Caki2 (cell line): ENCODE measurements at places on chromosomes 3 and 15. TPM values are rescaled to one million over a fixed set of nuclear protein-coding genes. Genes with fewer than 3 reads are reported as not detected.

Gene C3orf49
- total RNA-seq = not detected in 2 replicates

Gene TIMP4
- 9.8 and 10.5 TPM in 2 replicates for total RNA-seq

Gene C15orf62
- 0.27 and 0.64 TPM in 2 replicates for total RNA-seq

Gene CHCHD4
- total RNA-seq = 15.6 and 16.7 TPM in 2 replicates

Gene STRA6
- total RNA-seq = 14.9 and 17.7 TPM in 2 replicates

Gene EIF1B
- total RNA-seq = 7.4 and 7.6 TPM in 2 replicates

Gene CHDH
- total RNA-seq = 0.03 and 22.1 TPM in 2 replicates

Gene ARL14
- total RNA-seq = 0.26 TPM in 1 of 2 replicates, not detected in the other
